Activated naive CD4-positive, alpha-beta T cell treated with anti-CD3 and anti-CD28 coated beads, Interleukin-2, amount 50 U/mL, for 72 hours (primary cell): ENCODE measurements at places on chromosomes 1 and 21. TPM values are rescaled to one million over a fixed set of nuclear protein-coding genes. Genes with fewer than 3 reads are reported as not detected.

LMX1A gene
- not detected for total RNA-seq

DNA sequence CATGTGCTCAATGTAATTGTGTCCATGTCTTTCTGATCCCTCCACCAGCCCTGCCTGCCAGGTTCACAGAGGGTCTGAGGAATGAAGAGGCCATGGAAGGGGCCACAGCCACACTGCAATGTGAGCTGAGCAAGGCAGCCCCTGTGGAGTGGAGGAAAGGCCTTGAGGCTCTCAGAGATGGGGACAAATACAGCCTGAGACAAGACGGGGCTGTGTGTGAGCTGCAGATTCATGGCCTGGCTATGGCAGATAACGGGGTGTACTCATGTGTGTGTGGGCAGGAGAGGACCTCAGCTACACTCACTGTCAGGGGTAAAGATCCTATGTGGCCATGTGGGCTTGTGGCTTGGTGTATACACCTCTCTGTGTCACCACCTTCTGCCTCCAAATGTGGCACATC, 91.4 kb downstream of the OBSCN start:
- no peak for DNase-seq

ARV1 gene
- 10.6 TPM for total RNA-seq

GRCh38 chr1:244029124-244029523, 22.0 kb upstream of the ZBTB18 start:
- no peak for DNase-seq

GRCh38 chr1:29865051-29865450, 628.7 kb downstream of the PTPRU start:
- no peak for DNase-seq

GRCh38 chr1:2252423-2252822, 24.3 kb downstream of the SKI start:
- DNase-seq: no peak

DNA sequence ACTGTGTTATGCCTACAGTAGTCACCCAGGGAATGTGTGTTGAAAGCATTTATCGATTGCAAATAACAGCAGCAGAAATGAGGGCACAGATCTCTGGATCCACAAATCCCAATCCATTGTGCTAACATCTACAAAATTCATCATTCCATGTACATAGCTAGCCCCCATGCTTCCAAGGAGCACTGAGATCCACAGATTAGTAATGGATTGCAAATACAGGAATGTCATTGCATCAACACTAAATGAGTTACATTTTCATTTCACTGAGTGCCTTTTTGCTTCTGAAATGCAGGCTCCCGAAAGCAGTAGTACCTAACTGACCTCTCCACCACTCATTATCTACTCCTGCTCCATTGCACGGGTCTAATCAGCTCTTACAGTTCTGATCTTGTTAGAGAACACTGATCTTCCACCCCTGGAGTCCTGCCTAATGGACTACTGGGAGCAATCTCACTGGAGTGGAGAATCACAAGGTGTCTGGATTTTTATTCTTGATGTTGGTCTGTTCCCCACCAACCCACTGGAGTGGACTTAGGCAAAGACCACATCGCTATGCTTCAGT, 30.5 kb downstream of the ASTN1 start:
- DNase-seq: no peak

GRCh38 chr1:231206856-231207255, 34.2 kb upstream of the GNPAT start:
- no peak for DNase-seq

GRCh38 chr1:63799820-63800219, 26.0 kb downstream of the ROR1 start:
- DNase-seq: no peak

- no peak for DNase-seq
Measured at GRCh38 chr1:171256940-171257606, 8.8 kb downstream of the FMO1 start.

DNA sequence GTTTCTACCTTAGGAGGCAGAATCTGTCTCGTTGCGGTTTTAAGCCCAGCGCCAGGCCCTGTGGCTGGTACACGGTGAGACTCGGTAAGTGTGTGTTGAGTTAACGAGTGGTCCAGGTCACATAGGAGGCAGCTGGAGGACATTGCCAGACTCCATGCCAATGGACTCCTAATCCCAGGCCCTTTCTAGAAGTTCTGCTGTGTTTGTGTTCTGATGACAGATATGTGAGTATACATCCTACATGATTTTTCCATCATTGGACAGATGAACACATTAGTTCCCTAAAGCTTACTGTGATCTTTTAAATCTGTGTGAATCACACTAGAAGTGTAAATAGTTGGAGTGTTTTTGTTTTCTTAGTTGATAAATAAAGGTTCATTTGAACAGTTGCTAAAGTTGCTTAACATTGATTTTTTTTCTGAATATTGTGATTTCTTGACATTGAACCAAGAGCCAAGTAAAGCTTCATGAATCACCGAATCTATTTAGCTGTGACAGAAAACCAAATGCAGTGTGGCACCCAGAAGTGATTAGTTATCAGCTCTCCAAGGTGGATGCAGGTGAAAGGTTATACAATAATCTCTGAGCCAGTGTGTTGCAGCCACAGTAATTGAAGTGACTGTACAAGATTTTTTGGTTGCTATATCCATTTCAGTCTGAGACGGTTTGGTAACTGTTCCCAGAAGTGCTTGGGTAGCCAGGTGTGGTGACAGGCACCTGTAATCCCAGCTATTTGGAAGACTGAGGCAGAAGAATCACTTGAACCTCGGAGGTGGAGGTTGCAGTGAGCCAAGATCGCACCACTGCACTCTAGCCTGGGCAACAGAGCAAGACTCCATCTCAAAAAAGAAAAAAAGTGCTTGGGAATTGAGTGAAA, 46.3 kb downstream of the DOP1B start:
- no peak for DNase-seq

TDRD10 gene
- not detected for total RNA-seq

DNA sequence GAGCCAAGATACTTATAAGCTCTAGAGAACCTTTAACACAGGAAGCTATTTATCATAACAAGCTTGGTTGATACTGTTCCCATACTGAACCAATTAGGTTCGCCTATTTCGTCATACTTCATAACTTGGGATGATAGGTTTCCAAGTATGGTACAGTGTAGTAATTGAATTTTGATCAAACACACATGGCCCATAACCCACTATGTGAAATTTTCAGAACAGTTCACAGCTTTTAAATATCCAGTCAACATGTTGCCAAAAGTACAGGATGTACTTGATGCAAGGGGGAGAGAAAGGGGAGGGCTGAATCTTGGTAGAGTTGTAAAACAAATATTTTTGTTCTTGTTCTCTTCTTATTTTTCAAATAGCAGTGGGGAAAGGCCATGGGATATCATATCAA, 86.6 kb downstream of the TM2D1 start:
- DNase-seq: no peak

- DNase-seq: no peak
Measured at GRCh38 chr1:162187687-162188276, 118.3 kb downstream of the NOS1AP start.

DNA sequence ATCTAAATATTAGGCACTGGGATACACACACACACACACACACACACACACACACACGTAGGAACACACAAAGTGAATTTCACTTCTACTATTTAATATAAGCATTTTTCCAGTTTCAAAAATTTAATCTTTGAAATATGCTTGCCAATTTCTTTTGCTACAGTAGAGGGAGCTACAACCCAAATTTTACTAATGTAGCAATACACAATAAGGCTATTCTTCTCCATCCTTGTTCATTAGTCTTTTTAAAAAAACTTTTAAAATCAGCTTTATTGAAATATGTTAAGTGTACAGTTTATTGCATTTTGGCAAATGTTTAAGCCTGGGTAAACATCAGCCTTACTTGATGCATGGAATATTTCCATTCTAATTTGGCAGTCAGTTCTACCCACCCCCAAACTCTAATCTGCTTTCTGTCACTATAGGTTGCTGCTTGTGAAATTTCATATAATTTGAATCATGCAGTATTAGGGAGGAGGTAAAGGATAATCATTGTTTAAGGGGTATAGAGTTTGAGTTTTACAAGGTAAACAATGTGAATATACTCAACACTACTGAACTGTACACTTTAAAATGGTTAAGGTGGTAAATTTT, 93.0 kb upstream of the TENT5C start:
- no peak for DNase-seq

- DNase-seq: no peak
Measured at GRCh38 chr1:107142140-107142542, 1.3 kb downstream of the NTNG1 start.

FMO3 gene
- not detected for total RNA-seq

GRCh38 chr1:155026154-155026553, 7.4 kb downstream of the DCST2 start:
- no peak for DNase-seq

ADAM15 gene
- total RNA-seq: 52.8 TPM

GRCh38 chr1:201221201-201221846, 30.7 kb downstream of the IGFN1 start:
- DNase-seq: no peak

DNA sequence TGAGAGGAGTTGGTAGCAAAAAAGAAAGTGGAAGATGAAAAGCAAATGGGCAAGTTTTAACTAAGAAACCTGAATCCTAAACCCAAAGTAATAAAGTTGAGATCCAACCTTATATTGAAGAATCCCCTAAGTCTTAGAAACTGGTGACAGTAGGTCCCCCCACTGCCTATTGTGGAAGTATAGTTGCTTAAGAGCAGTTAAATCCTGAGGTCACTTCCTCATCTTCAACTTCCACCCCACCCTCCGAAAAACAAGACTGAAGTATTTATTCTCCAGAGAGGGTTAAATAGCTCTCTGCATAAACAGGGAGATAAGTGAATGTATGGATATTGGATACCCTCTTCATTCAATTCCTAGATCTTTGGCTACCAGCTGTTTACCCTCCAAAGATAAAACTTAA, 3.3 kb upstream of the DSTYK start:
- DNase-seq: no peak

CACNA1S gene
- total RNA-seq: not detected

DNA sequence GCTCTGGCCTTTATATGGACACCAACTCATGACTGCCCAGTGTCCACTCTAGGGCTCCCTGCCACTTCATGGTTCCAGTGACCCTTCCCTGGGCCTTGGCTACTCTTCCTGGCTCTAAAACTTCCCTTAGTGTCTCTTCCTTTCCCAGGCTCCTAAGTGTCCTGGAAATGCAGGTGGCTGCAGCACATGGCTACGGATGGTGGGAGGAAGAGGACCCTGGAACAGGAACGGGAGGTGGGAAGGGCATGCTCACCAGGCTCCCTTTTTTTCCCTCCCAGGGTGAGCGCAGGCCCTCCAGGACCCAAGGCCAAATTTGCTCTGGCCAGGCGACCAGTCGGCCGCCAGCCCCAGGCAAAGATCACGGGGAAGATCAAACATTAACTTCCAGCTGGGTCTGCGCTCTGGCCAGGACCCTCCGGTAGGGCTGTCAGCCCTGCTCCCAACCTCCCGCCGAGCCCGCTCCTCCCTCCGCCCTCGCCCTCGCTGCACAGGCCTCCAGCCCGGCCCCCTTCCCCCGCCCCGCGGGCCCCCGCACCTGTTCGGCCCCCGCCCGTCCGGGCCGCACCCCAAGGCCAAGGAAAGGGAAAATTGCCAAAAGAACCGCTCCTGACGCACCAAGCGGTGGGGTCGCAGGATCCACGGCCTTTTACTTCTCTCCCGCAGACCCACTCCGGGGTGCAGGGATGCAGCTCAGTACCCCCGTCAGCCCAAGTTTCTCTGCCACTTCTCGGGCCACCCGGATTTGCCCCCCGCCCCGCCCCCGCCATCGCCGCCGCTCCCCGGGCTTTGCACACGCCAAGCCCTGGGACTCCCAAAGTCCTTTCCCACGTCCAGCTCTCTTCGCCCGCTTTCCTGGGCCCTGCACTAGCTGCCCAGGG, 894 bp downstream of the TCEA3 start:
- DNase-seq: peak; percentile 18

DNA sequence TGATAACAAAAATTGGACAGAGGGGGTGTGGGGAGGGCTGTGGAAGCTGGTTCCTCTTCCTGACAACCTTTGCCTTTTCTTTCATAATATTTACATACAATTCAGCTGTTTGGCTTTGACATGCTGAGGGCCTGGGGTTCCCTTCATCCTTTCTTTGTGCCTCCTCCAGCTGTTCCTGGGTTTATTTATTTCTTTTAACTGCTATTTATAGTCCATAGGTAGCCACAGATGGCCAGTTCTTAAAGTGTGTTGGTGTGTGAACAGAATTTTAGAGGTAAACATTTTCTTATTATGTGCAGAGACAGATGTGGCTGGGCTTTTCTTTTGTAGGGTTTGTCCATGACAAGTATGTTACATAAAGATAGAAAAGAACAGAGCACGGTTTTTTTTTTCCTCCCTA, 34.1 kb upstream of the CNIH3 start:
- no peak for DNase-seq

- no peak for DNase-seq
Measured at GRCh38 chr1:4019147-4019521, 119.1 kb upstream of the C1orf174 start.

- DNase-seq: no peak
Measured at GRCh38 chr1:199657449-199657848, 370.1 kb upstream of the NR5A2 start.

DNA sequence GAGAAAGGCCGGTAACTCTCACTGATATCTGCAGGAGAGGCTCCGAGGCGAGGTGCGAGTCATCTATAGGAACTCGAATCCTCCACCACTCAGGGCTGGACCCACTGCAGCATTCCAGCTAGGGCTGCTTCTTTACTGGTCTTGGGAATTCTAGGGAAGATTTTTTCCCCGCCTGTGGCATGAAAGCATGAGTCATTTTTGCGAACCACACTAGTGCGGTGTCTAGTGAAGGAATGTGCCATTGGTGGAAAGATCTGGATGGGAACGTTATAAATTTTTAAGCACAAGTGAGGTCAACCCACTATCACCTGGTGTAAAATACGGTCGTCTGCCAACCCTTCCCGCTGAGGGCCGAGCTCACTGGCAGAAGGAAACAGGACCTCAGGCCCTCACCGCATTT, 49.7 kb downstream of the SYF2 start:
- no peak for DNase-seq

GRCh38 chr1:61961009-61961408, 218.7 kb downstream of the PATJ start:
- DNase-seq: no peak
